ENCODE measurements at places on chromosomes 12 and 14. TPM values are rescaled to one million over a fixed set of nuclear protein-coding genes. Genes with fewer than 3 reads are reported as not detected.

OR6C2 gene
- total RNA-seq = not detected

MYH6 gene
- 0.56 TPM for total RNA-seq

TOMM20L gene
- not detected for total RNA-seq

MGP gene
- total RNA-seq = 0.25 TPM

LMO3 gene
- not detected for total RNA-seq

WNT5B gene
- 4.7 TPM for total RNA-seq

ASCL1 gene
- not detected for total RNA-seq

CACNA1C gene
- 0.42 TPM for total RNA-seq

CD163 gene
- not detected for total RNA-seq

NAV3 gene
- total RNA-seq = not detected

GUCY2C gene
- total RNA-seq = not detected

C12orf60 gene
- total RNA-seq = 1.8 TPM

CRIP1 gene
- 220 TPM for total RNA-seq

GCH1 gene
- 82.9 TPM for total RNA-seq
